ENCODE measurements at places on chromosomes 5 and 9. TPM values are rescaled to one million over a fixed set of nuclear protein-coding genes. Genes with fewer than 3 reads are reported as not detected.
A peak's percentile ranks its signal among the peaks of the same experiment; 100 is the strongest.

- no peak overlapping the region for H3K27ac ChIP-seq
- H3K4me1 ChIP-seq, result no peaks in the 10 kb centered on the region
- no peak overlapping the region for H3K4me3 ChIP-seq
- DNase-seq, result no peak
- no peaks in the 10 kb centered on the region for H3K36me3 ChIP-seq
Measured at GRCh38 chr9:7879551-7880245, 80.1 kb upstream of the DMAC1 start.

DNA sequence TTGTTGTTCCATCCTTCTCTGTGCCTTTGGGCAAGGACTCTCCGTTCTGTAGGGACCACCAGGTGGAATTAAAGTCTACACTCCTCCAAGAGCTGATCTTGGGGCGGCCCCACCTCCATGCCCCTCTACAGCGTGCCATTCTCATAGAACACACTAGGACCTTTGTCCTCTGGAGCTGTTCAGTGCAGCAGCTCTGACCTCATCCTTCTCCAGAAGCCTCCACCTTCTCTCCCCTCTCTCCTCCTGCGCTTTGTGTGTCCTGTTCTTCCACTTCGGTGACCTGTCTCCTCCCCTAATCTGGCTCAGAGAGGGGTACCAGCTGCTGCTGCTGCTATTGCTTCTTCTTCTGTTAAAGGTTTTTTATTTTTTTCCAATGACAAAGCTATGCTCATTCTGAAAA lies 1.8 kb upstream of the MACROH2A1 start:
- no peak overlapping the region for H3K4me3 ChIP-seq
- H3K27me3 ChIP-seq, result no peaks in the 10 kb centered on the region
- DNase-seq, result no peak
- no peaks in the 10 kb centered on the region for H3K36me3 ChIP-seq

Gene AKNA
- total RNA-seq, result 3.7 TPM

- H3K4me1 ChIP-seq, result no peaks in the 10 kb centered on the region
- no peak overlapping the region for H3K4me3 ChIP-seq
- DNase-seq, result no peak
- H3K27ac ChIP-seq, result no peak overlapping the region
Measured at GRCh38 chr5:142402752-142403318, 78.0 kb upstream of the SPRY4 start.

DNA sequence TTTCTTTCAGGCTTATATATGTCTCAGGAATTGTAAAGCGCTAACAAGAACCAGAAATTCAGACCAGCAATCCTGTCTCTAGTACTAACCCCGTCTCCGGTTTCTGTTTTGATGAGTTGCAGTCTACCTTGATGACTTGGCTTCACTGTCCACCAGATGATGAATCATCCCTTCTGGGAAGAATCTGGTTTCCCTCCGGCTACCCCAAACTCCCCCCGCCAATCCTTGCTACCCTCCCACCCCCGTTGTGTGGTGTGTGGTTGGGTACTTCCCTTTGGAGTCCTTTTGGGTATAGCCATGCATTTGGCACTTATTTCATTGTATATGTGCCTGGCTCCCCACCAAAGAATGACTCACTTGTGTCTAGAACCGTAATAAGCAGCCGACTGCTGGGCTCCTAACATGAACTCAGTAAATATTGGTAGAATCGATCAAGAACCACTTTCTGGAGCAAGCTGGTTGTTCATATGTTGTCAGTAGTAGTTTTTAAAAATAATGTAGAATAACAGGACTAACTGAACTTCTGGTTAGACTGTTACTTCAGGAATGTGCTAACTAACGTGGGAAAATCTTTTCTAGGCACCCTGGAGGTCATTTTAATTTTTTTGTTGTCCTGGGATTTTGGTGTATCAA lies 8.3 kb upstream of the TGFBI start:
- peak overlapping the region; percentile 53 for H3K27ac ChIP-seq
- peaks cover 80% of the 10 kb centered on the region for H3K4me1 ChIP-seq
- no peak overlapping the region for H3K4me3 ChIP-seq
- H3K27me3 ChIP-seq, result no peaks in the 10 kb centered on the region

GRCh38 chr5:147176422-147176821 lies 58.4 kb upstream of the STK32A start:
- no peak for DNase-seq
- H3K27ac ChIP-seq, result no peak overlapping the region
- no peaks in the 10 kb centered on the region for H3K36me3 ChIP-seq
- H3K4me1 ChIP-seq, result no peaks in the 10 kb centered on the region
- H3K4me3 ChIP-seq, result no peak overlapping the region

DNA sequence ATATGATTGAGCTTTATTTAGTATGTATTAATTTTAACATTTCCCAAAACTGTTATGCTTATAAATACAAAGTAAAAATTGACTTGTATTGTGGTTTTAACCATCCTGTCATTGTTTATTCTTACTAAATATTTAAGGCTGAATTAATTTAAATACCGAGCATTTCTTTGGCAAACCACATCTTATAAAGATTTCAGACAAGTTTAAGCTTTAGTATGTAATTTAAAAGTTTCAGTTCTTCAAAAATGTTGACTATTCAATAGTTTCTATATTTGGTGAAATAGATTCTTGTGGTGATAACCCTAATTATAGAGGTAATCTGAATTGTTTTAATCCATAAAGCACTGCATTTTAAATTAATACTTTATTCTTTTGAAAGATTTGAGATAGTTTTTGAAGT lies 65.5 kb downstream of the CCNH start:
- H3K27ac ChIP-seq, result no peak overlapping the region
- no peak for DNase-seq
- no peaks in the 10 kb centered on the region for H3K4me1 ChIP-seq
- H3K4me3 ChIP-seq, result no peak overlapping the region
- no peaks in the 10 kb centered on the region for H3K27me3 ChIP-seq
